ENCODE measurements at places on chromosomes 11 and 22. TPM values are rescaled to one million over a fixed set of nuclear protein-coding genes. Genes with fewer than 3 reads are reported as not detected.

NPAS4 gene
- total RNA-seq: 0.63 TPM

GDPD4 gene
- not detected for total RNA-seq

OR8D4 gene
- total RNA-seq: not detected

TBRG1 gene
- total RNA-seq: 23.0 TPM

PAMR1 gene
- 0.66 TPM for total RNA-seq

Measured in neural crest cell (in vitro differentiated cells).